Naive thymus-derived CD8-positive, alpha-beta T cell (primary cell): ENCODE measurements at places on chromosomes 1 and 21.

DNA sequence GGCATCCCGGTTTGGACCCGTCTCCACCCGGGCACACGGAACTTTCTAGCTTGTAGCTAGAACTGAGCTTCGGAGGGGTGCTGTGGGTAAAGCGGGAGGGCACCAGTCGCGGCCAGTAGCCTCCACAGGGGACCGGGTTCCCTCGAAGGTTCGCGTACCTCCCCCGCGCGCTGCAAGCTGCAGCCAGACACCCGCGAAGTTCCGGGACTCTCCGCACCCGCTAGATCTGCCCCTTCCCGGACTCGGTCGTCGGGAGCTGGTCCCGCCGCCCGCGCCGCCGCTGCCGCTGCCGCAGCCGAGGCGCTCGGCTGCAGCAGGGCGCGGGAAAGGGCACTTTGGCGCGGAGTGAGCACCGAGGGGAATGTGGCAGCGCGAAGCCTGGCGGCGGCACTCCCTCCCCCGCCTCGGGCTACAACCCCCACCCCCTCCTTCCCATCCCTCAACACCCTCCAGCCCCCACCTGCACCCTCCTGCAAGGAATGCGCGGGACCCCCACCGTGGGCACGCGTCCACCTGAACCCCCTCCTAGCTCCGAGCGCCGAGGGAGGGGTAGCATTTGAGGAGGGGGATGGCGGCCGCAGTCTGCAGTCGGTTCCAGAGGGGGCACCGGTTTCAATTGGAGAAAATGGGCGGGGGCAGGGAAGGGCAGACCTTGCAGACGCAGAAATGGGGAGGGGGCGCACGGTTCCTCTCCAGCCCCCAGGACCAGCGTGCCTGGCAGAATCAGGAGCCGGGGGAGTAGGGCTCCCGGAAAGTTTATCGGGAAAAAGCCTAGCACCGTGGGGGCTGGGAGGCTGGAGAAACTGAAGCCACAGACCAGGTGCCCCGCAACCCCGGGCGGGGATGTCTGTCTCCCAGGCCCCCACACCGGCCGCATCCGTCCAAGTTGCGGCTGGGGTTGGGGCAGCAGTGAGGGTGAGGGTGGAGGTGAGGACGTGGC lies 968 bp downstream of the CSMD2 start:
- DNase-seq = no peak

DNA sequence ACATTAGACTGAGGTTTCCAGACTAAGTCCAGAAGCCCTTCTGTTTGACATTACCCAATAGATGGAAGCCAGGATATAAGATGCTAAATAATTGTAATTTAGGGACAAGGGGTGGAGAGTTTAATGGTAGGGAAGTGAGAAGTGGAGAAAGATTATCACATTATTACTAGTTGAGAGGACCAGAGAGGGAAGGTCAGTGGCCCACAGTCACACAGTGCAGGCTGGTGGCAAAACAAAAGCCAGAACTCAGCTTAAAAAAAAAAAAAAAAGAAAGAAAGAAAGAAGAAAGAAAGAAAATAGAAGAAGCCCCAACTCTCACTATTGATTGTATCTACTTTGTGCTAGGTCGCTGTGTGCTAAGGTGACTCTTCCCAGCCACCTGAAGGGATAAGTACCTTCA lies 41.6 kb upstream of the WNT4 start:
- DNase-seq = no peak

DNA sequence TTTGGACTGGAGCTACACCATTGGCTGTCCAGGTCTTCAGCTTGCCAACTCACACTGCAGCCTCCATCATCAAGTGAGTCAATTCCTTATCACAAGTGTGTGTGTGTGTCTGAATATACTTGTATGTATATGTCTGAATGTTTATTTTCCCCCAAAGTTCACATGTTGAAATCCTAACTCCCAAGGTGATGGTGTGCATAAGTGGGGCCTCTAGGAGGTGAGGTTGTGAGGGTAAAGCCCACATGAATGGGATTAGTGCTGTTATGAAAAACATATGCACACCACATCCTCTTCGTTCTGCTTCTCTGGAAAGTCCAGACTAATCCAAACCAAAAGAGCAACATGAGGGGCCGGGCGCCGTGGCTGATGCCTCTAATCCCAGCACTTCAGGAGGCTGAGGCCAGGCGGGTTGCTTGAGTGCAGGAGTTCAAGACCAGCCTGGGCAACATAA lies 48.7 kb upstream of the LBR start:
- no peak for DNase-seq

GRCh38 chr1:66623812-66624211 lies 89.9 kb downstream of the SGIP1 start:
- no peak for DNase-seq

GRCh38 chr1:79043506-79043905 lies 37.0 kb upstream of the ADGRL4 start:
- DNase-seq = no peak

- DNase-seq = no peak
Measured at GRCh38 chr1:36148821-36149236, 457 bp downstream of the TRAPPC3 start.
